BE2C (cell line): ENCODE measurements at places on chromosomes 16 and 17.
A peak's percentile ranks its signal among the peaks of the same experiment; 100 is the strongest.

- no peak for DNase-seq
These were observed 216.6 kb upstream of the CPHXL start for GRCh38 chr16:75942936-75943335.

- DNase-seq: no peak
These were observed 28.9 kb downstream of the TANC2 start for GRCh38 chr17:62994931-62995330.

DNA sequence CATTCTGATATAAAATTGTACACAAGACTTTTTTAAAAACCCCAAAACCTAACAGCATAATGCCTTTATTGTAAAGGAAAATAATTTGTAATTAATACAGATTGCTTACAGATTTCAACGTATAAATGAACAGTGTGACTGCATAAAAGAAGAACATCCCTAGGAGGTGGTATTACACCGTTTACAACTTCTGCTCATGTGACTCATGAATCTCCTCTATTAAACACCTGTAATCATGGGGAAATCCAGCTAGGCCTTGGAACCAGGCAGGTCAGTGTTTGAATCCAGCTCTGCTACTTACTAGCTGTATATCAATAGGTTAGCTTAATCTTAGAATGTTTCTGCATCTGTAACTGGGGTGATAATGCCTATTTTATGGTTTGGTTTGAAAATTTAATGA, 15.2 kb downstream of the RABEP1 start:
- DNase-seq: no peak

DNA sequence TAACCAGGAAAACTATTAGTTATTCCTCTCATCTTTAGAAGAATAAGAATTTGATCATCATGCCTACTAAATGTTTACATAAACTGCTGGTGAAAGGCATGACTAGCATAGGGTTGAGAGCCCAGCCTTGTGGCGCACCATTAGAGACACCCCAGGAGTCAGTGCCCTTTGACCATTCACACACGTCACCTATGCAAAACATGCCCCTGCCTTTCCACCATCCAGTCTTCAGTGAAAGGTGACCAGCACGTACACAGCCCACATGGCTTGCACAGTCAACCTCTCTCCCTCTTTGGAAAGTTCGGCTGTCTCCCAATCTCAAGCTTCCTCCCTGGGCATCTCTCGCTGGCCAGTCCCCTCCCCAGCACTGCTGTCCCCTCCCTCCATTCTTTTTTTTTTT, 150.3 kb downstream of the ENGASE start:
- no peak for DNase-seq

GRCh38 chr17:10790491-10791401, 13.2 kb downstream of the TMEM238L start:
- DNase-seq: no peak

DNA sequence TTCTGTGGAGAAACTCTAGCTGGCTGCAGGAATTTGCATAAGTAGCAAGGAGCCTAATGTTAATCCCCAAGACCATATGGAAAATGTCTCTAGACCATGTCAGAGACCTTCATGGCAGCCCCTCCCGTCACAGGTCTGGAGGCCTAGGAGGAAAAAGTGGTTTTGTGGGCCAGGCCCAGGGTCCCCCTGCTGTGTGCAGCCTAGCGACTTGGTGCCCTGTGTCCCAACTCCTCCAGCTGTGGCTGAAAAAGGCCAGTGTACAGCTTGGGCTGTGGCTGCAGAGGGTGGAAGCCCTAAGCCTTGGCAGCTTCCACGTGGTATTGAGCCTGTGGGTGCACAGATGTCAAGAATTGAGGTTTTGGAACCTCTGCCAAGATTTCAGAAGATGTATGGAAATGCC, 306.9 kb upstream of the CA10 start:
- no peak for DNase-seq

- DNase-seq: no peak
These were observed 1.4 kb downstream of the SOX9 start for GRCh38 chr17:72122010-72122764.

- peak; percentile 5 for DNase-seq
These were observed 112.5 kb upstream of the CHMP6 start for GRCh38 chr17:80878876-80879722.

- no peak for DNase-seq
These were observed 215.6 kb upstream of the MAF start for GRCh38 chr16:79816081-79816497.

- DNase-seq: no peak
These were observed 23.3 kb upstream of the ALKBH5 start for GRCh38 chr17:18160128-18160856.

GRCh38 chr16:88588754-88589153, 18.6 kb downstream of the ZC3H18 start:
- DNase-seq: no peak

GRCh38 chr17:73068322-73069153, 23.9 kb downstream of the SLC39A11 start:
- DNase-seq: peak; percentile 32

DNA sequence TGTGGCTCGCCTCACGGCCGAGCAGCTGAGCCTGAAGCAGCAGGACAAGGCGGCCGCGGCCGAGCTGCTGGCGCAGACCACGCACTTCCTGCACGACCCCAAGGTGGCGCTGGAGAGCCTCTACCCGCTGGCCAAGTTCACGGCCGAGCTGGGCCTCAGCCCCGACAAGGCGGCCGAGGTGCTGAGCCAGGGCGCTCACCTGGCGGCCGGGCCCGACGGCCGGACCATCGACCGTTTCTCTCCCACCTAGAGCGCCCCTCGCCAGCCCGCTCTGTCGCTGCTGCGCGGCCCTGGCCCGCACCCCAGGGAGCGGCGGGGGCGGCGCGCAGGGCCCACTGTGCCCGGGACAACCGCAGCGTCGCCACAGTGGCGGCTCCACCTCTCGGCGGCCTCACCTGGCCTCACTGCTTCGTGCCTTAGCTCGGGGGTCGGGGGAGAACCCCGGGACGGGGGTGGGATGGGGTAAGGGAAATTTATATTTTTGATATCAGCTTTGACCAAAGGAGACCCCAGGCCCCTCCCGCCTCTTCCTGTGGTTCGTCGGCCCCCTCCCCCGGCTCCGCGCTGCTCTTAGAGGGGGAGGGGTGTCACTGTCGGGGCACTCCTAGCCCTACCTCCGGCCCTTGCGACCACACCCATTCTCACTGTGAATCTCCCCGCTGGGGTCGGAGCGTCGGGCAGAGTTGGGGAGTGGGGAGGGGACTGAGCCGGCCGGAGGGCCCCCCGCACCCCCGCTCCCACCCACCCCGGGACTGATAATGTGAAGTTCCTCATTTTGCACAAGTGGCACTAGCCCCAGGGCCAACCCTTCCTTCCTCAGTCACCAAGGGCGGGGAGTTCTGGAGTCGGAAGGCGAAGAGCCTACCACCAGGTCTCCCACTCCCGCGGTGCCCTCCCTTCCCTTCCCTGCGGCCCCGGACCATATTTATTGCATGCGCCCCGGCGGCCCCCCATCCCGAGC, 4.0 kb downstream of the HIC1 start:
- DNase-seq: no peak

- no peak for DNase-seq
These were observed 643.0 kb downstream of the MAF start for GRCh38 chr16:78957317-78958100.

DNA sequence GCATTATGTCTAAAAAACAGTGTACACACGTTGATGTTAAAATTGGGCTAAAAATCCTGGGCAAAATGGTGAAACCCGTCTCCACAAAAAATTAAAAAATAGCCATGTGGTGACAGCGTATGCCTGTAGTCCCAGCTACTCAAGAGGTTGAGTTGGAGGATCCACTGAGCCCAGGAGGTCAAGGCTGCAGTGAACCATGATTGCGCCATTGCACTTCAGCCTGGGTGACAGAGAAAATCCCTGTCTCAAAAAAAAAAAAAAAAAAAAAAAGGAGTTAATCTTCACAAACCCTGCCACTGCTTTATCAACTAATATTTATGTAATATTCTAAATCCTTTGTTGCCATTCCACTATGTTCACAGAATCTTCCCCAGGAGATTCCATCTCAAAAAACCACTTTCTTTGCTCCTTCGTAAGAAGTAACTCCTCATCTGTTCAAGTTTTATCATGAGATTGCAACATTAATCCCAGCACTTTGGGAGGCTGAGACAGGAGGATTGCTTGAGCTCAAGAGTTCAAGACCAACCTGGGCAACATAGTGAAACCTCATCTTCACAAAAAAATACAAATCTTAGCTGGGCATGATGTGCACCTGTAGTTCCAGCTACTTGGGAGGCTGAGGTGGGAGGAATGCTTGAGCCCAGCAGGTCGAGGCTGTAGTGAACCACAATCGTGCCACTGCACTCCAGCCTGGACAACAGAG, 1.9 kb upstream of the C16orf87 start:
- no peak for DNase-seq
